ENCODE measurements at places on chromosomes 16 and 17.

GRCh38 chr17:2396192-2396567 is 4.7 kb downstream of the MNT start:
- no peak for DNase-seq

- DNase-seq = no peak
These were observed 34.2 kb downstream of the GJC1 start for GRCh38 chr17:44795928-44796327.

- no peak for DNase-seq
These were observed 25.2 kb upstream of the HYDIN start for GRCh38 chr16:71255721-71256120.

DNA sequence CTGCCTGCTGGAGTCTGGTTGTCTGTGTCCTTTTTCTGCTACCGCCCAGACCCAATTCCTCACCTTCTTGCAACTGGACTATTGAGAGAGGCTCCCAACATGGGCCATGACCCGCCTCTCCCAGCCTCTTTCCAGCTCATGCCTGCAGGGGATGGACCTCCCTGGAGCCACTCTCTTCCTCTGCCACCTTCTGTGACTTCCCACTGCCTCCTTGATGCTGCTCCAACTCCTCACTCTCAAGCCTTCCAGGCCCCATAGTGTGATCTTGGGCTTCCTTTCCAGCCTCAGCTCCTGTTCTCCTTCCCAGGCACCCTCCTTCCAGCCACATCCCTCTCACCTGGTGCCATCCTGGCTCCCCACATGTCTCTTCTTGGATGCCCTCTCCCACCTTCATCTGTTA is 11.1 kb downstream of the ZNF768 start:
- no peak for DNase-seq

DNA sequence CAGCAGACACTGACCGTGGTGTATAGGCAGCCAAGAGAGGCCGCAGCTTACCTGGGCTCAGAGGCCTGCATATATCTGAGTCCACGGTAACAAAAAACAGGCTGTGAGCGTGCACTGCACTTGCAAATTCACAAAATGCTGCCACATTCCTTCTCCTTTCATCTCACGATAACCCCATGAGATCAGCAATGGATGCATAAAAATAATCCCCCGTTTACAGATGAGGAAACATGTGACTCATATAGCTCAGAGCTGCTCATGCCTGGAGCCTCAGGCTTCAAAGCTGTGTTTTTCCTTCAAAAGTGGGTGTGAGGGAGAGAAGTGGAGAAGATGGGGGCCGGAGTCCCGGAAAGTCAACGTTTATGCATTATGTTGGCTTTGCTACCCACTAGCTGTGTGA is 118.3 kb upstream of the FOXF1 start:
- DNase-seq = no peak

DNA sequence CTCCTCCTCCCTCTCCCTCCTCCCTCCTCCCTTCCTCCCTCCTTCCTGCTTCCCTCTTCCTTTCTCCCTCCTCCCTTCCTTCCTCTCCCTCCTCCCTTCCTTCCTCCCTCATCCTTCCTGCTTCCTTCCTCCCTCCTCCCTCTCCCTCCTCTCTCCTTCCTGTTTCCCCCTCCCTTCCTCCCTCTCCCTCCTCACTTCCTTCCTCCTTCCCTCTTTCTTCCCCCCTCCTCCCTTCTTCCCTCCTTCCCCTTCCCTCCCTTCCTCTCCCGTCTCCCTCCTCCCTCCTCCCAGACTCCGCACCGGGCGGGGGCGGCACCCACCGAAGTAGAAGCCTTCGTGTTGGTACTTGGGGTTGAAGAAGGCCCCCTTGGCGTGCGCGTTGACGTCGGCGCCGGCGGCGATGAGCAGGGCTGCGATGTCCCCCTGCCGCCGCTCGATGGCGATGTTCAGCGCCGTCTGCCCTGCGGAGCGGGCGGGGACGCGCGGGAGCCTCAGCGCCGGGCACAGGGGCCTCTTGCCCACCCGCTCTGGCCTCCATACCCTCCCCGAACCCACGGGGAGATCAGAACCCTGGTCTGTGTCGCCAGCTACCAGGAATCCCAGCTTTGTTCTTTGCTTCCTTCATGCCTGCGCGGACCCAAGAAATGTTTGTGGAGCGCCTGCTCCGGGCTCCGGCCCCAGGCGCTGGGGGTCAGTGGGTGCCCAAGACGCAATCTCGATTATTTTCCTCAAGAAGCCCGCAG is 22.2 kb downstream of the TRPV3 start:
- peak; percentile 70 for DNase-seq

DNA sequence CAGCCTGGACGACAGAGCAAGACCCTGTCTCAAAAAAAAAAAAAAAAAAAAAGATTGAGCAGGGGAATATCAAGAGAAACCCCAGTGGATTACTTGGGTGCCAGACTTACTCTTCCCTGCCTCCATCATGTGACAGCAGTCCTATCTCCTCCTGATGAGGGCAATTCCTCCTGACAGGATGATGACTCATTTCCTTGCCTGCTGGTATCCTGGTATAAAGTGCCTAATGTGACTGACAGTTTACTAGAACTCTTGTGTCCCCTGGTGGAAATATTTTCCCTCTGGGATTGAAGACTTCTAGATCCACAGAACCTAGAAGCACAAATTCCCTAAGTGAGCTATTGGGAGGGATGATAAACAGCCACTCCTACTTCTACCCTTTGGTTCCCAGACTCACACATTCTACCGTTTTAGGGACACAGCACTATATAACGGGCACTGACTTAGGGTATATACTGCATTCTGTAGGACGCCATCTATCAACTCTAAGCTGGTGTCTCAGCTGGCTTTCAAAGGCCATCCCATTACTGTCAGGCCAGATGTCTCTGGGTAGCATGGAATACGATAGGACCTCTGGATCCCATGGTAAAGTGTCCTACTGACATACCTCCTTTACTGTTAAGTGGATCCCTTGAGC is 114.6 kb upstream of the MED13 start:
- no peak for DNase-seq

DNA sequence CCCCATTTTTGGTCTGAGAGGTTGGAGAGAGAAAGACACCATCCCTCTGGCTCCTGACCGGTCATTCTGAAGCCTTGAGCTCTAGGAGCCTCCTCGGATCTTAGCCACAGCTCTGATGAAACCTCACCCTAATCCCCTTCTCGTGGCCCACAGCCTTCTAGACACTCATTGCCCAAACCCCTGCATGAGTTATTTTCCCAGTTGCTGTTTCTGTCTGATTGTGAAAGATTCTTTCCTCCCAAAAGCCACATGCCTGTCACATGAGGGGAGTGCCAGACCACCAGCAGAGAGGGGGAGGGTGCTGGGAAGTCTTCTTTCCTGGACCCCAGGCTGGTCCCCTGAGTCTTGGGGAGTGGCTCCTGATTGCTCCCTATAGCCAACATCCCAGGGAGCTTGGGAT is 17.6 kb upstream of the ABR start:
- DNase-seq = no peak

GRCh38 chr17:55659661-55660060 is 63.0 kb downstream of the TMEM100 start:
- DNase-seq = no peak

GRCh38 chr16:70647441-70648359 is 1.3 kb downstream of the IL34 start:
- DNase-seq = no peak

DNA sequence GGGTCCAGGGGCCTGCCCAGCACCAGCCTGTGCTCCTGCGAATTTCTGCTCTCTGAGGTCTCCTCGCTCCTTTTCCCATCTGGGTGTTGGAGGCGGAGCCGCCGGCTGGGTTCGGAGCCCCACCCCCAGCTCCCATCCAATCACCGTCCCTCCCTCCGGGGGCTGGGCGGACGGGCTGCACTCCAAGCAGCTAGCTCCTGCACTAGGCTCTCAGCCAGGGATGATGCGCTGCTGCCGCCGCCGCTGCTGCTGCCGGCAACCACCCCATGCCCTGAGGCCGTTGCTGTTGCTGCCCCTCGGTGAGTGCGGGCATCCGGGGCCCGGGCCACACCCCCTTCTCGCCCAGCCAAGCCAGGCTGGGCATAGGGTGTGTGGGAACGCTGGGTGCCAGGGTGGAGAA is at the start of gene NRN1L:
TSS of gene NRN1L (plus strand) at position 202 of the 400 bp plus-strand sequence. CDS start at position 221, 19 bp downstream.
- DNase-seq = no peak

DNA sequence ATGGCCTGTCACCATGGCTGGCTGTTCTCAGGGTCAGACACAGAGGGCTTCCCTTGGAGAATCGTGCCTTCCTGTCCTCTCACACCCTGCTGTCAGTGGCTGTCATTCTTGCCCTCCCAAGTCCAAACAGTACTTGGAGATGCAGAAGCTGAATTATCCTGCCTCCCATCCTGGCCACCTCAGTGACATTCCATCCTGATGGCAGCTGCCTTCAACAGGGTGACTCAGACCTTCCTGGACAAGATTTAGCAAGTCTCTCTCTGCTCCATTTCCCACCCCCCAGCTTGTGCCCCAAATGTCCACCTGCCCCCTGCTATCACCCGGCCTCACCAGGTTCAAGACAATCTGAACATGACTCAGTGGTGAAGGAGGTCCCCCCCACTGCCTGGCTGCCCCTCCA is 4.8 kb upstream of the KRT36 start:
- no peak for DNase-seq

GRCh38 chr16:68251832-68252231 is 6.7 kb downstream of the PLA2G15 start:
- DNase-seq = no peak

DNA sequence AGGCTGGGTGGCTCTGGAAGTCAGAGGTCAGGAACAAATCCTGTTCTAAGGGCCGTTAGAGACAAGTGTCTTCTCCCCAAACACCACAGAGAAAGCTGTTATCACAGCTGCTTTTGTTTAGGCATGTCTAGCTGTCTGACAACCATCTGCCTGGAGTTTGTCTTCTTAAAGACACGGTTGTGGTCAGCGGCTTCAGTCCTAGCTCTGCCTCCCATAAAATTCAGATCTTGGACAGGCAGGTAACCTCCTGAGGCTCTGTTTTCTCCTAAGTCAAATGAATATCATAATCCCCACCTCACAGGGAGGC is 2.3 kb upstream of the ITGA3 start:
- DNase-seq = no peak

DNA sequence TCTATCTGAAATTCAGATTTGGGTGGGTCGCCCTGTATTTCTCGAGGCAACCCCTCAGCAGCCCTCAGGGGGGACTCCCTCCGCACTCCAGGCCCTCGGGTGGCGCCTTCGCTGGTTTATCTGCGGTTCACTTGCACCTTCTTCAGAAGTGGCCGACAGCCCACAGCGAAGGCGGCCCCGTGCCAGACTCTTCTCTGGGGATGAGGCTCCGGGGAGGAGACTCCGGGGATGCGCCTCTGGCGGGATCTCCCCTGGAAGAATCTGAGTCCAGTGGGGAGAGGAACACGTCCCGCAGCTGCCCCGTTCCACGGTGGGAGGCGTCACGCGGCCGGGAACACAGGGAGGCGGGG is 63.9 kb upstream of the DNAJA2 start:
- peak; percentile 22 for DNase-seq

- no peak for DNase-seq
These were observed 15.7 kb downstream of the CRLF3 start for GRCh38 chr17:30808785-30809286.

GRCh38 chr16:66970775-66971720 is 10.0 kb downstream of the CES3 start:
- DNase-seq = no peak

- DNase-seq = no peak
These were observed at the start of gene KCNH6 for GRCh38 chr17:63523253-63523855. KCNH6 (plus strand) TSS chr17:63523358; CDS start chr17:63523414, 56 bp downstream.

DNA sequence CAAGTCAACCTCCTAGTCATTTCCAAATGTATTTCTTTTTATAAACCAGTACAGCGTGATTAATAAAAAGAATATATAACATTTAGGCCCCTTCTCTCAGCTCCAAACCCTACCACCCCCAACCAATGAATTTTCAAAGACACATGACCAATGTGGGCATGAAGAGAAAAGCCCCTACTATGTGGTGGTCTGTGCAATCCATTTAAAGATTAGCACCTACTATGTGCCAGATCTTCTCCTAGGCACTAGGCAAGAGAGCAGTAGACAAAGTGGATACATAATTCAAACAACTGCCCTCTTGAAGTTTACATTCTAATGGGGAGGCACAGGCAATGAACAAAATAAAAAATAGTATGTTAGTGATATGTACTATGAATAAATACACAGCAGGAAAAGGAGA is 19.4 kb downstream of the AXIN2 start:
- no peak for DNase-seq

DNA sequence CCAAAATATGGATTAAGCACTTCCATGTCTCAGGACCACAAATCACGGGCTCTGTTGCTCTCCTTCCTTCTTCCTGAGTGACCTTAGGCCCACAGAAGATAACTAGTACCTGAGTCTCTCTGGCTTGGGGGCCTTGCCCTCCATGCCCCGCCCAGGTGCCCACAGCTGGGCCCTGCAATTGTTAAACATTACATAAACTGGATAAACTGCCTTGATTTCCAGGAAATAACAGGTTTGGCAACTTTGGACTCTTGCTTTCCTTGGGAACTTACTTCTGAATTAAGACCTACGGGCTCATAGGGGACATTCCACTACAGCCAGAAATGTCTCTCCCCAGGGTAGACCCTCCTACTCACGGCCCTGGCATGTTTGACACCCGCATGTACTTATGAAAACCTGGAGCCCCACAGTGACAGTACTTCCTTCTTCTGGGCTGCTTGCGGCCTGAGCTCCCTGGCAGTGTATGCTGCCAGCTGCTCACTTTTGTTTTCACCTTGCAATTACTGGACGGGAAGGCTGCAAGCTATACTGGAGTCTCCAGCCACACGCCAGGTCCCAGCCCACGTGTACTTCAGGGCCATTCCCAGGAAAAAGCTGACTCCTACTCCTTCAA is 2.3 kb upstream of the UBALD2 start:
- DNase-seq = peak; percentile 31

GRCh38 chr17:11601661-11602060 is 3.4 kb downstream of the DNAH9 start:
- DNase-seq = no peak

Data from stimulated activated CD4-positive, alpha-beta T cell treated with anti-CD3 and anti-CD28 coated beads, Interleukin-1b, Interleukin-23, amount 100 ng/mL, for 48 hours (primary cell).